Breast epithelium (tissue), 4 donors: ENCODE measurements at places on chromosomes 1 and 21. TPM values are rescaled to one million over a fixed set of nuclear protein-coding genes. Genes with fewer than 3 reads are reported as not detected.

GRCh38 chr1:58813801-58814200 is 30.0 kb upstream of the JUN start:
- no peak for DNase-seq

DNA sequence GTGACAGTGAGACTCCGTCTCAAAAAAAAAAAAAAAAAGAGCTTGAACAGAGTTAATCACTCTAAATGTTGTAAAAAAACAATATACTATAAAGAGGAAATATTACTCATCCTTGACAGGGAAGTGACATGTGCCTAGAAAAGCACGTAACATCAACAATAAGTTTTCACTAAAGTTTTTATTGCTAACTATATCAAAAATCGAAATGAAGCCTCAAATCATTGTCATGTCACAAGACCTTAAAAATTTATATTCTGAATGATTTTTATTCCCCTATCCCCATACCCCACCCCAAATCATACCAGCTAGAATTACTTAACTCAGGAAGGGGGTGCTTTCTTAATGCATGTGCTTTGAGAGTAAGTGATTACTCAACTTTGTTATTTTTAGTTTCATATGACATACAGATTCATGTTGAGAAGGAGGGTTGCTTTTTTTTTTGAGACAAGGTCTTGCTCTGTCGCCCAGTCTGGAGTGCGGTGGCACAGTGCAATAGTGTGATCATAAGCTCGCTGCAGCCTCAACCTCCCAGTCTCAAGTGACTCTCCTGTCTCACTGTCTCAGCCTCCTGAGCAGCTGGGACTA is 53.6 kb upstream of the MUTYH start:
- no peak for DNase-seq

DNA sequence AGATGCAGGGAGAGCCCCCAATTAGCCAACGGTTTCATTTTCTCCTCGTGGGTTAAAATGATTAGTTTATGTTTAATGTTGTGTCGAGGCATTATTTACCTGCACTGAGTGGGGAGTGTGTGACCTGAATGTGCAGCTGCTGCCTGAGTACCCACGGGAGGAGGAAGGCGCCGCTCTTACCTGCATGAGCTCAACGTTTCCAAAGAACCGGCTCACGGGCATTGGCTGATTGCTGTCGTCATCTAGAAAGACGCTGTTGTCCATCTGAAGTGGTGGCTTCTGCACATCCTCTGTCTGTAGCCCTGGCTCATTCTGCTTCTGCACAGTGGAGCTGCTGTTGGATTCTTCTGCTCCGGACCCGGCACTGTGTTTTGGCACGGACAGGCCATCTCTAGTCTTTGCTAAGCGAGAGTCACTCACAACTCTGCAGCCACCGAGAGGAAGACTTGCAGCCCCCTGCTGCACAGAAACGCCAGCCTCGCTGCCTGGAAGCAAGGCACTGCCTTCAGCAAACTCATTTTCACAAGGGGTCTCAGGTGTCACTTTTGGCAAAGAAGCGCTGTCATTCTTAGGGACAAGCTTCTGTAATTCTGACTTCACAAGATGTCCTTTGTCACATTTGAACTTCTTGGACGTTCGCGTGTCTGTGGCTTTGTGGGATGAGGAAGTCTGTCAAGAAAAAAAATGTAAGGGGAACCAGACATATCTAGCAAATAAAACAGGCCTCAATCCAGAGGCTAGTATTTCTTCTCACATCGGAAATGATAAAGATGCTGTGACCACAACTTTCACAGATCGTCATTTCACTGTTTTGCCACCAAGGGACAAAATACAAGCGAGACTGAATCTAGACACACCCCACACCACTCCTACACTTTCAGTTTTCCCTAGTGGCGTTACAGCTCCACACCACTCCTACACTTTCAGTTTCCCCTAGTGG is 9.4 kb downstream of the C1orf174 start:
- no peak for DNase-seq

- DNase-seq, result no peak
Observed at GRCh38 chr1:154206196-154206595, at the start of gene CFAP141. Gene CFAP141 (minus strand): TSS chr1:154206333. CDS start chr1:154206307, 26 bp downstream.

DNA sequence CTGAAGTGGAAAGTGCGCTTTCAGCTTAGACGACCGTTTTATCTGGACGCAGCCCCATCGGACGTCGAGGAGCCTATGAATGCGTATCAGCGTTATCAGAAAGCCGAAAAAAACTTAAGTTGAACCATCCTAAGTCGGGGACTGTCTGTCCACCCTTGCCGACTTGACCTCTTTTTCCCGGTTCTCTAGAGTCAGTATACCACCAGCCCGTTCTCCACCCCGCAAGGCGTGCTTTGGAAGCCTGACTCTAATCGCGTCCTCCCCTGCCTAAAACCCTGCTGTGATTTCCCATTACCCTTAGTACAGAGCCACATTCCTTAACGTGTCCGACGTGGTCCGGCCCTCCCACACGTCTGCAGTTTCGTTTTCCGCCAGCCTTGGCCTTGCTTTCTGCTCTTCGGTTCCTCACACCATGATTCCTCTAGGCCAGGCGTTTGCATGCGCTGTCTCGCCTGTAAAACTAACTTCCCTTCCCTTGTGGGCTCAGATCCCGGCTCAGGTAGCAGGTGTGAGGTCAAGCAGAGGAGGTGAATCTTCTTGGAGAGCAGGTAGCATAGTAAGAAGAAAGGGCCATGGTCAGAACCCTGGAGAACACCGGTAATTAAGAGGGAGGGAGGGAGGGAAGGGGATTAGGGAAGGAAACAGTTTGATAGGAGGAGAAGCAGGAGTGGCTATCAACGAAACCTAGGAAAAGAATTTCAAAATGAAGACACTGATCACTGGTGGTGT is 865 bp downstream of the ADPRS start:
- no peak for DNase-seq

- no peak for DNase-seq
Observed at GRCh38 chr21:40753756-40754155, 93.2 kb downstream of the DSCAM start.

The PADI4 gene
- total RNA-seq, result not detected

GRCh38 chr1:198627436-198628066 is 11.3 kb upstream of the PTPRC start:
- DNase-seq, result no peak
